ENCODE measurements at places on chromosomes 16 and 17.

- DNase-seq = no peak
These were observed 12.2 kb downstream of the UNC119 start for GRCh38 chr17:28540231-28540630.

GRCh38 chr17:6104956-6105648, 34.9 kb downstream of the WSCD1 start:
- DNase-seq = no peak

GRCh38 chr16:48317614-48318315, 67.4 kb downstream of the SIAH1 start:
- peak; percentile 45 for DNase-seq

- no peak for DNase-seq
These were observed 119.3 kb downstream of the PRKCB start for GRCh38 chr16:23955088-23955487.

- peak; percentile 51 for DNase-seq
These were observed 308.9 kb upstream of the DYNLRB2 start for GRCh38 chr16:80231888-80232287.

Data from ACHN (cell line).